ENCODE measurements at places on chromosomes 3 and 15.

DNA sequence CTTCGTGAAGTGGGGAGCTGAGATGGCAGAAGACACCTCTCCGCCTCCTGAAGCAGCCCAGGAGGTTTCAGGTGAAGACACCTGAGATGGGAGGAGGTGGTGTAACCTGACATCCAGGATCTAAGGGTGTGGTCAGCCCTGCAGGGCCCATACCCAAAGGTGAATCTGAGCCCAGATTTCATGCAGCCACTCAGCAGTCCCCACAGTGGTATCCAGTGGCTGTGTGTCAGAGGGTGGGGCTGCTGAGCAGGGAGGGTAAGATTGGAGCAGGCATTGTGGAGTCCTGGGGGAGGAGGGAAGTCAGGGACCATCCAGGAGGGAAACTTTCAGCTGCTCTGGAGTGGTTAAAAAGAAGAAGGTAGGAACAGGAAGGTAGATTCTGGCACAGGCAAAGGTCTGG lies 46.0 kb upstream of the SMAD6 start:
- no peak for DNase-seq

DNA sequence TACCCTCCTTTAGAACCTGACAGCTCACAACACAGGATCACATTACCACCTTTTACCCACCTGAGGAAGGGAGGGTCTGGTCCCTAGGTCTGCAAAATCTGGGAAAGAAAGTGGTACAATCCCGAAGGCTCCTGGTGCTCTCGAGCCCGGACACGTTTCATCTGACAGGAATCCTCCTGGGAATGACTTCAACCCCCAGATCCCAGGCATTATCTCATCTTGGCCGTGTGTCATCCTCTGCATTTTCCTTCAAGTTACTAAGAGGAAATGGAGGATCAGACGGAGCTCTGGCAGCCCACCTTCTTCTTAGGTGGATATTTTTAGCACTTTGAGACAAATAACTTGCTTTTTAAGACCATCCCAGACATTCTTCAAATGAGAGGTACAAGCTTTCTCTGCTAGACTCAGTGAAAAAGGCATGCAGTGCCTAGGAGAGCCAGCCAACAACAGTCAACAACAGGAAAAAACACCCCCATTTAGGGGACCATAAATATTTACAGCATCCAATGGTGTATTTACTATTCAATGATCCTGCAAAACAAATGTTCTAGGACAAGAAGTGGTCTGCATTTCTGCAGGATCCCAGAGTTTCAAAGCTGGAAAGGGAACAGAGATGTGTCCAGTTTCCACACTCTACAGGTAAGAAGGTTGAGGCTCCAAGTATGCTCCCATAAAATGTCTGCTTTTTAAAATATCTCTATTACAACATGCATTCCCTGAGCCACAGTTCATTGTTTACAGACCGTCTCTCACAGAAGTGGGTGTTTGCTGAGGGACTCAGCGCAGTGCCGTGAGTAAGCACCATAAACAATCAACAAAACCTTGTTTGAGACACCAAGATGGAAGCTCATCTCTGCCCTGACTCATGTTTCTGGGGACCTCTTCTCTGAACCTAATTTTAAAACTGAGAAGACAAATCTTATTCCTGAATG lies 38.3 kb upstream of the ARHGEF3 start:
- DNase-seq, result no peak

- DNase-seq, result no peak
These were observed 647.7 kb downstream of the ZPLD1 start for GRCh38 chr3:103082501-103082900.

- no peak for DNase-seq
These were observed 72.0 kb upstream of the RASGRP1 start for GRCh38 chr15:38636597-38636996.

GRCh38 chr15:99322643-99323405 lies 71.5 kb downstream of the LRRC28 start:
- DNase-seq, result no peak

GRCh38 chr3:173568623-173569022 lies 171.1 kb downstream of the NLGN1 start:
- no peak for DNase-seq

GRCh38 chr15:60720493-60721256 lies 241.7 kb upstream of the ICE2 start:
- no peak for DNase-seq

GRCh38 chr3:29555590-29555989 lies 274.7 kb downstream of the RBMS3 start:
- DNase-seq, result no peak

DNA sequence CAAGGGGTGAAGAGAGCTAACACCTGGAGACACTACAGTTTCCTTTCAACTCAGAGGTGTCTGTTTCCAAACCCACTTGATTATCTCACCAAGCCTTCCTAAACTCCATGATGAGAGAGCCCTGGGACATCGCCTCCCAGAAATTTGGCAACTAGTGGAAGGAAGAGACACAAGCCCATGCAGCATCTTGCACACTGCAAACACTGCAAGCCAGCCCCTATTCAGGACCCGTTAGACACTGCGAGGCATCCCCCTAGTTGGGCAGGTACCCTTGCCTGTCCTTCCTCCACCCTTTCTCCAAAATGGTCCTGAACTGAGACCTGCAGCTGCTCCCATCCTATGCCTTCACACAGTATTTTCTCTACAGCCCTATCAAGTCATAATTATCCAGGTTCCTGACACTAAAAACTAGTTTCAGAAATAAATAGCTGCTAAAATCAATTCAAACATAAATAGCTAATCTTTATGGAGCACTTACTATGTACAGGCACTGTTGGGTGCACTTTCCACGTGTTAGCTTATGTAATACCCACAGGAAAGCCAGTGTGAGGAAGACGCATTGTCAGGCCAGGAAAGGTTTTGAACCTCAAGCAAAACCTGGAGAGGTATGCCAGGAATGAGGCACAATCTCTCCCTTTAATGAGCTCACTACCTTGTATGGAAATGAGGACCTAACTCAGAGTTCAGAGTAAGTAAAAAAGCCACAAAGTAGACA lies 2.8 kb downstream of the MAGI1 start:
- DNase-seq, result no peak

GRCh38 chr3:11140030-11140712 lies 14.1 kb upstream of the HRH1 start:
- no peak for DNase-seq

- DNase-seq, result no peak
These were observed 54.5 kb downstream of the DCLK3 start for GRCh38 chr3:36709826-36710365.

GRCh38 chr15:43800286-43801141 lies at the start of gene HYPK:
Gene HYPK (plus strand): TSS chr15:43800599. CDS start chr15:43800623, 24 bp downstream.
- peak; percentile 56 for DNase-seq

GRCh38 chr3:30073622-30074021 lies 532.8 kb upstream of the TGFBR2 start:
- DNase-seq, result no peak

- DNase-seq, result peak; percentile 22
These were observed 413.9 kb downstream of the RBMS3 start for GRCh38 chr3:29694783-29695182.

- DNase-seq, result no peak
These were observed 15.0 kb downstream of the KAT2B start for GRCh38 chr3:20055020-20055775.

DNA sequence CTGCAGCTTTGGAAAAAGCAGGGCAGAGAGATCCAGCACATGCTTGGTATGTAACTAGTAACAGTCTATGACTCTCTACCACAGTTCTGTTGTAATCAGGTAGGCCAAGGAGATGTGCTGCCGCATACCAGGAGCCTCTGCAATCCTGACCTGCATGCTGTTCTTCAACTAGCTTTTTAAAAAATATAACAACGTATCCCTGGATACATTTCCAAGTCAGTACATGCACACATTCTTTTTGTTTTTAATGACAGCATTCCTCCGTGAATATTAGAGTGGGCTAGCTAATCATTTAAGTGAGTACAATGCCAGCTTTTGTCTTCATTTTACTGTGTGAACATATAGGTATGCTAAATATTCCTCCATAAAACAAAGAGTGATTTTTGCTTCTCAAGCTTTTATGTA lies 437.8 kb downstream of the RBMS3 start:
- no peak for DNase-seq

GRCh38 chr3:183884097-183884426 lies 618 bp downstream of the PARL start:
- no peak for DNase-seq

DNA sequence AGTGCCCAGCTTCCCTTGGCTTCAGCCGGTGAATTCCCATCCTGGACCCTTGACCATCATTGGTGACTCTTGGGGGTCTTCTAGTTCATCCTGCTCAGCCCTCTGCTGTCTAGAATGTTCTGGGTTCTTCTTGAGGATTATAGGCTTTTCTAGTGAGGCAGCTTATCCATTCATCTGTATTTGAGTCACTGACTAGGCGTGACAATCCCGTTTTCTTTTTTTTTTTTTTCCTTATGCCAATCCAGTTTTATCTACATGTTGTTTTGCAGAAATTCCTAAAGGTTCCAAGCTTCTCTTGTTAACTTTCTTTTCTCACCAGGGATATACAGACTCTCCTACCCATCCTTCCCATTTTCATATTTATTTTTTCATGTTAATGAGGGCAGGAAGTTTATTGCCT lies 6.6 kb upstream of the TRAK1 start:
- DNase-seq, result no peak

DNA sequence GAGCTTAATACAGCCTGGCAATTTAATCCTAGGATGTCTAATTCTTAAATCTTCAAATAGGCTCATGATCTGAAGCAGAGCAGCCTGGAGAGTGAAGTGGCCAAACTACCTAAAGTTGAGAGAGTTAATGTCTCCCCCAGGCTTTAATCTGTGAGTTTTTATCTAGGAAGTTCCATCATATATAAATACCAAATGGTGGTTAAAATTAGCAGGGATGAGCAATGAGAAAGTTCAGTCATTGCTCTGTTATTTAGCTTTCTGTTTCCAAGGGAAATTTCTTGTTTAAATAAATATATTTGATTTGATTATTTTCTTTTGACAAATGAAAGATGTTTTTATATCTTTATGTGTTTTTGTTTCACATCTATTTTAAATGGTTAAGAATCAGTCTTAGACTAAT lies 274.4 kb upstream of the UMPS start:
- DNase-seq, result no peak

DNA sequence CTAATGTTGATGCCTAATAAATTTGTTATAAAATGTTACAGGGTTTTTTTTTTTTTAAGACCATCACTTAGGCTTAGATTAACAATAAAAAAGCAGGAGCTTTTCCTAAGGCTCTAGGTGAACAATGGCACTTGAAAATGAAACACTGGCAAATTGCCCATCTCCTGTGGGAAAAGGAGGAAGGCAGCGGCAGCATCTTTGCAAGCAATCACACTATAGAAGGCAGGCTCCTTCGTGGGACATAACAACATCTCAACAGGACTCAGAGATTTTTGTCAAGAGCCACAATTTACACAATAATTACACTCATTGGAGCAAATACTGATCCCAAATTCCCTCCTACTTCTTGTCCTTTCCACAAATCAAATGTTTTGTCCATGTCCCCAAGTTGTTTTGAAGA lies 646.7 kb downstream of the ROBO2 start:
- no peak for DNase-seq

DNA sequence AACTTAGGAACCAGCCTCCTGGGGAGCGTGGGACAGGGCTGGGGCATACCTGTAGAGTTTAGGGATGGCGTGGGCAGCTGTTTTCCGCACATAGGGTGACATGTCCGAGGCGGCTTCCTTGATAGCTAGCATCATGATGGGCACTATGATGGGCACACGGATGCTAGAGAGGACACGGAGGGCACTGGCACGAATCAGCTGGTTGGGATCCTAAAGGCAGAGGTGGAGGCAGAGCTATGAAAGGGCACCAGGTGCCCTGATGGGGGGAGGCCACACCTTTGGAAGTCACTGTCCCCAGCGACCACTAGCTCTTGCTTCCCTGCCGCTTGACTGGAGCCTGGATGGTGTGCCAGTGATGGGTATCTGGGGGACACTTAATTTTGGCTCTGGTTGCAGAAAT lies 28.3 kb downstream of the AP3B2 start:
- DNase-seq, result no peak

DNA sequence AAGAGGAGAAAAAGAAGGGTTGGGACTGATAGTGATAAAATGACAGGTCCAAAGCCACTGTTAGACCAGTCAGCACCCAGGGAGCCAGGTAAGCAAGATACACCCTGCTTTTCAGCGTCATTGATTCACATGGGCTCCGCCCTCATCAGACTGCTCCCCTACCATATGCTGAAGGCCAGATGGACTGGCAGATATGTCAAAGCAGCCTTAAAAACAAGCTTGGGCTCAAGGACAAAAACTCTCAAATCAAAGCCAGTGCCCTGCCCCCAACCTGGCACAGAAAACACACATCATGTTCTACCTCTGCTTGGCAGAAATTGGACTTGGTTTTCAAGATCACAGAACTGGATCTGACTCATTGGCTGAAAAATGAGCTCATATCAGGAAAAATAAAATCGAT lies 33.4 kb downstream of the SH3BP5 start:
- no peak for DNase-seq

DNA sequence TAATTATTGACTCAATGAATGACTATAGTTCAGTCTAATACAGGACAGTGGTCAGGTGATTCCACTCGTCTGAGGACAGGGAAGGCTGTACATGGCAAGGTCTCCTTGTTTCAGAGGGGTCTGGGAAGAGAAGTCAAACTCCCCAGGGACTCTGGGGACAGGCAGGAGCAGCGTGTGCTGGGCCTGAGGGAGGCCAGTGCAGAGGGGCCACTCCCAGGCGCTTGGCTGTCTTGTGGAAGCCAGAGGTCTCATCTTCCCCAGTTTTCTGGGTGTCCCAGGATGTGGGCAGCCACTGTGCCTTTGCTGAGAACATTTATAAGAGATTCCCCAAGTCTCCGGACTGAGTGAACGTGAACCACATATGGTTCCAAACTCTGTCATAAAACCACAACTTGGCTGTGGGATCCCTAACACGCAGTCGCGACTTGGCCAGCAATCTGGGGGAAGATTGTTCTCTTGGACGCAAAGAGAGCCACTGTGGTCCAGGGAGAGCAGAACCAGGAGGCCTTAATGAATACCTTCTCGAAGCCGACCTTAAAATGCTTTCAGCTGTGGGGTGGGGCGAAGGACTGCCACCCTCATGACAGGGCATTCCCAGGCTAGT lies 30.4 kb downstream of the BHLHE40 start:
- DNase-seq, result no peak

DNA sequence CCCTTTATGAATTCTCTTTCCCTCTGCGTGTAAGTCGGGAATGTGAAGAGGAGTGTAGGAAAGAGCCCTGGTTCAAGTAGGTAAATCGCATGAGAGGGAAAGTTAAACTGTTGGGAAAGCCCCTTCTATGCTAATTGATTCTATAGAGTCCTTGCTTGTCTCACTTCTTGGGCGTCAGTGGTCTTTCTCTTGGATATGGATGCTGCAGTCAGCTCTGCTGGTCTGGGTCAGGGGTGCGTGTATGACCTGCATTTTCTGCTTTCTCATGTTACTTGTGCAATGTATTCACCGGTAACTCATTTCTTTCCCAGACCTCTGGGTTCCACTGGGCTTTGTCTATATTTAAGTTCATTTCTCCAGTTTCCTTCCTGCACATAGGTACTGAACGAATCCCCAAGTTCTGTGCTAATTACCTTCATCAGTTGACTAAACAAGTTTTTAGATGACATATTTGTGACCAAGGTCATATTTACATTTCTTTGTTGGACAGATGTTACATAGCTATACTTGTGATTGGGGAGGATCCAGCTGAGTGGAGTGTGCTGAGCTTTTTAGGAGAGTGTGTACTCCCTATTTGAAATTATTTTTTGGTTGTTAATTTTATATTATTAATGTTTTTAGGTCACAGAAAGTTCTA lies 1.4 kb downstream of the SETD5 start:
- no peak for DNase-seq
